Upper lobe of left lung (tissue), 6 donors: ENCODE measurements at places on chromosomes 3 and 15. TPM values are rescaled to one million over a fixed set of nuclear protein-coding genes. Genes with fewer than 3 reads are reported as not detected.

DNA sequence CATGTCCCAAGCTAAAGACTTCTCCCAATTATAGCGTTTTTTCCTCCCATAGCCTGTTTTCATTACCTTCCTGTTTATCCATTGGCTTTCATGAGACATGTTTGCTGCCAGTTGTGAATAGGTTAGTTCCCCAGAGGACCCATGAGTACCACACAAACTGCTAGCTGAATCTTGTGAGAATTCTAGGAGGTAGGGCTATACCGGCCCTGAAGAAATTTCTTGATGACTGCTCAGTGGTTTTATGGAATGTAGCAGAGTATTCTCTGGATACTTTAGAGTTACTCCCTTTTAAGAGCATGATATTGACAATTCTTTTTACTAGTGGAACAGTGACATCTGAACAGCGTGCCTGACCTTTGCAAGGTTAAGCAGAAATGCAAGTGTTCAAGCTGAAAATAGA is 210.4 kb downstream of the MCTP2 start:
- H3K36me3 ChIP-seq: peaks cover 3% of the 10 kb centered on the region
- H3K4me1 ChIP-seq: no peaks in the 10 kb centered on the region
- H3K27me3 ChIP-seq: no peaks in the 10 kb centered on the region
- no peak overlapping the region for H3K27ac ChIP-seq

- no peaks in the 10 kb centered on the region for H3K36me3 ChIP-seq
- no peak overlapping the region for H3K27ac ChIP-seq
- H3K4me1 ChIP-seq: peaks cover 8% of the 10 kb centered on the region
- no peaks in the 10 kb centered on the region for H3K27me3 ChIP-seq
These were observed 65.0 kb downstream of the CEMIP start for GRCh38 chr15:80844011-80844732.

The ITPKA gene
- not detected for total RNA-seq

The MDFIC2 gene
- total RNA-seq: not detected

GRCh38 chr15:25238126-25238525 is 200.7 kb downstream of the UBE3A start:
- no peaks in the 10 kb centered on the region for H3K4me1 ChIP-seq
- H3K27me3 ChIP-seq: no peaks in the 10 kb centered on the region
- no peaks in the 10 kb centered on the region for H3K36me3 ChIP-seq
- no peak for DNase-seq

- no peak overlapping the region for H3K4me3 ChIP-seq
- no peaks in the 10 kb centered on the region for H3K36me3 ChIP-seq
- no peaks in the 10 kb centered on the region for H3K27me3 ChIP-seq
These were observed 78.1 kb upstream of the CGNL1 start for GRCh38 chr15:57298204-57298603.

GRCh38 chr15:65050270-65050669 is 5.1 kb downstream of the SLC51B start:
- peaks cover 12% of the 10 kb centered on the region for H3K4me1 ChIP-seq
- no peak overlapping the region for H3K4me3 ChIP-seq
- H3K27ac ChIP-seq: no peak overlapping the region
- no peak for DNase-seq

GRCh38 chr3:178618197-178618596 is 82.0 kb downstream of the KCNMB2 start:
- no peaks in the 10 kb centered on the region for H3K27me3 ChIP-seq
- H3K36me3 ChIP-seq: no peaks in the 10 kb centered on the region
- DNase-seq: no peak
- H3K4me1 ChIP-seq: no peaks in the 10 kb centered on the region

DNA sequence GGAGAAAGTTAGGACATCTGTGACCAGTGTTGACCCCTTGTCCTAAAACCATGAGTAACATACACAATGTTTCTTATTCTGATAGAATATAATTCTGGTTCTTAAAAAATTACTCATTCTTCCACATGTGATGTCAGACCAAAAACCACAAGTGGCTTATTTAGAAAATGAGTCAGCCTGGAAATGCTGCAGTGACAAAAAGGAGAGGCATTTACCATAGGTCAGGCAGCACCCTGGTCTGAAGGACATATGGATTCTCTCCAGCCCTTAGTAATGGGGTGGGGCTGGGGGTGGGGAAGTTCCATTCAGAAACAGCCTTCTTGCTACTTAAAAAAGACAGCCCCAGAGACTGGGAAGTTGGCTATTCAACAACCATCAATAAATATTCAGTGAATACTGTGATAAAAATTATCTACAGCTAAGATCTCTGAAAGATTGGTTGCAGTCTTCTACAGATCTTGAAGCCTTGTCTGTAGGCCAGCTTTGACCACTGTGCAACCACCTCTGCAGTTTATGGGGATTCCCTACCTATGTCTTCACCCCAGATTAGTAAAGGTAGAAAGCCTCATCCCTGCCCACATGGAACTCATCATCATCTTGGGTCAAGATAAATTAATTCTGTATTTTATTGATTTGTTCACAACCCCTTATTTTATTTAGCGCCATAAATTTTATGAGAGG is 34.9 kb upstream of the TIMP4 start:
- H3K27ac ChIP-seq: peak overlapping the region; percentile 77
- DNase-seq: no peak
- H3K36me3 ChIP-seq: no peaks in the 10 kb centered on the region
- H3K4me1 ChIP-seq: peaks cover 20% of the 10 kb centered on the region
- H3K4me3 ChIP-seq: no peak overlapping the region
- H3K27me3 ChIP-seq: no peaks in the 10 kb centered on the region
